ENCODE measurements at places on chromosomes 16 and 17.

DNA sequence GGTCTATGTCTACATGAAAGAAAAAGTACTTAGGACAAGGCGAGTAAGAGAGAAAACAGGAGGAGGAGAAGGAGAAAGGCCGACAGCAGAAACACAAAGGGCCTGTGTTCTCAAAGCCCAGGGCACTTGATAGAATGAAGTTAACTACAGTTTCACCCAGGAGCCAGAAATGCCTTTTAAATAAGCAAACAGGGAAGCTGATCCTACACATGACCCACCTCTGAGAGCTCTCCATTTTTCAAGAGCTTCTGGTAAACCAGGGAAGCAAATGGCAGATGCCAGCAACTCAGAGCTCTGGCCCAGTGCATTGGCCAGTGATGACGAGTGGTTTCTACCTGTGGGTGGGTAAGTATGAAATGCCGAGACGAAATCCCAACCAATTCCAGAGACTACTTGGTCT, 163.4 kb downstream of the ZFHX3 start:
- no peak for DNase-seq

GRCh38 chr17:12727076-12727760, 61.5 kb downstream of the MYOCD start:
- no peak for DNase-seq

GRCh38 chr17:29837531-29837930, 92.5 kb downstream of the SSH2 start:
- DNase-seq = no peak

GRCh38 chr16:81061307-81061640, 15.8 kb downstream of the C16orf46 start:
- no peak for DNase-seq

DNA sequence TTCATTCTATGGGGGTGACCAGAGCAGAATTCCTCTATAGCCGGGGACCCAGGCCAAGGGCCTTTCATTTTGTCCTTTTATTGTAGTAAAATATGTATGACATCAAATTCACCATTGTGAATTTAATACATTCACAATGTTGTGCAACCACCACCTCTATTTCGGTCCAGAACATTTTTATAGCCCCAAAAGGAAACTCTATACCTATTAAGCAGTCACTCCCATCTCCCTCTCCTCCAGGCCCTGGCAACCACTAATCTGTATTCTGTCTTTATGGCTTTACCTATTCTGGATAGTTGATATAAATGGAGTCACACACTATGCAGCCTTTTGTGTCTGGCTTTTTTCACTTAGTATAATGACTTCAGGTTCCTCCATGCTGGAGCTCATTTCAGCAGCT, 9.7 kb upstream of the TNS4 start:
- DNase-seq = no peak

GRCh38 chr16:86455640-86456039, 54.7 kb upstream of the FOXF1 start:
- DNase-seq = no peak

GRCh38 chr17:40618754-40619625, 28.6 kb downstream of the SMARCE1 start:
- no peak for DNase-seq

- peak; percentile 53 for DNase-seq
These were observed at the start of gene TRPV2 for GRCh38 chr17:16415031-16415924. TRPV2 (plus strand) TSS chr17:16415571; CDS start chr17:16417669, 2,098 bp downstream.

GRCh38 chr17:36641877-36642845, 40.8 kb downstream of the MRM1 start:
- no peak for DNase-seq

DNA sequence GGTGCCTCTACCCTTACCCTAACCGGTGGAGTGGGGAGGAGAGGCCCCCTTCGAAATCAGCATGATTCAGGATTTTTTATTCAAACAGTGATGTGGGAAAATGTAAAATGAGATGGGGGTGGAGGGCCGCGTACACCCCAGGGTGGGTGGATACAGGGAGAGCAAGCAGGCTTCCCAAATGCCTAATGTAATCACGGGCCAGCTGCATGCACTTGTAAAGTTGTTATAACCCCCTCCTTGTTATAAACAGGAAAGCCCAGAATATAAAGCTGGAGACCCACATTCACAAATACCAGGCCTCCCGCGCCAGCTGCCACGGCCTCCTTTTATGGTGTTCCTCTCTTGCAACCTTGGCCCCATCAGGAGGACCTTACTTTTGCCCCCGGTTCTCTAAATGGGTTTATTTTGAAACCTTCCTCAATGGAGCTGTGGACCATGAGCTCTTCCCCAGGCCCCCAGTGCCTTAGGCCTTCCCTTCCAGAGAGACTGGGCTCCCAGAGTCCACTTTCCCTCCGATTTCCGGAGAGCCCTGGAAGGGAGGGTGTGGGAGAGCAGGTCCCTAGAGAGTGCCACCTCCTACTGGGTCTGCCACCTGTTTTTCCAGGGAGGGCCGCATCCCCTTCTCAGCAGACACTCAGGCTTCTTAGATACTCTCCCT, 906 bp upstream of the FOXL1 start:
- DNase-seq = no peak

DNA sequence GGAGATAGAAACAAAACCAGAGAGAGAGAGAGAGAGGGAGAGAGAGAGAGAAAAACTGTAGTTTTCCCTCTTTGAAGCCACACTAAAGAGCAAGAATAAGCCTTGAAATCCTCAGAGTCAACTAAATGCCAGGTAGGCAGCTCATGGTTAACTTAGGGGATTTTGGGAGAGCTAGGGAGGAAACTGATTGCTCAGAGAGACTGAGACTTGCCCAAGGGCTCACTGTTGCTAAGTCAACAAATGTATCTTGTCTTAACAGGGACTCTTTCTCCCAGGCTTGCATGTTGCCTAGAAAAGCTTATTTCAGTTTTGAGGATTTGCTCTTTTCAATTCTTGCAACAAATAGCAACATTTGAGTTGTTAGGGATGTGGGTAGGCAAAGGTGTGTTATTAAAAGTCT, 4.5 kb upstream of the SLC5A11 start:
- DNase-seq = no peak

DNA sequence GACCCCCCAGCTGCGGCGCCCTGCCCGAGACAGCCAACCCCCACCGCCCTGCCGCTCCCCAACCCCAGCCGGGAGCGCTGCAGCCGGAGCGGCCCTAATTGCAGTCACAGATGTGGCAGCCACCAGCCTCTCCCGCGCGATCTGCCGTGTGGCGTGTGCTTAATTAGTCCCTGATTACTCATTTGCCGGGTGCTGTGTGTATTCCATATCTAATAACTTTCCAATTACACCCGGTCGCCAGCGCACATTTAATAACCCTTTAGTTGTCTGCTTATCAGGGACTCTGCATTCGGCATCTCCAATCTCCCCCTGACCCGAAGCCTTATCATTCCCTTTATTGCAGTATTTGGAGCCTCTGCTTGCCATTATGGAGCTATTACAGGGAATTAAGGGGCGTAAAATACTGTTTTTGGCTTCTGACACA, 236.7 kb upstream of the CIBAR2 start:
- no peak for DNase-seq

DNA sequence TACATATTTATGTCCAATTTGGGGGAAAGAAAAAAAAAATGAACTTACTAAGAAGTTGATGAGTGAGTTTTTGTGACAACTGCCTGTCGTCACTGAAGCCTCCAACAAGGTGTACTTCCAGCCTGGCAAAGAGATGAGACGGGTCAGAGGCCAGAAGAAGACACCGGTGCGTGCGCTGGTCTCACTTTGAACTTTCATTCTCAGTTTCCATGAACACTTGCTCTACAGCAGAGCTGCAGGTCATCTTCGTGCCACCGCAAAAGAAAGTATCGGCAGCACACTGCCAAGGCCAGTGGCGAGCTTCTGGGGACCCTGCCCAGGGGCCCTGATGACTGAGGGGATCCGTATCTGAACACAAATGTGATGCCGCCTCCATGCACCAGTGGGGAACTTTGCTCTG, 11.6 kb downstream of the NTAN1 start:
- DNase-seq = no peak

- peak; percentile 46 for DNase-seq
These were observed 1.0 kb upstream of the SALL1 start for GRCh38 chr16:51151961-51152663.

DNA sequence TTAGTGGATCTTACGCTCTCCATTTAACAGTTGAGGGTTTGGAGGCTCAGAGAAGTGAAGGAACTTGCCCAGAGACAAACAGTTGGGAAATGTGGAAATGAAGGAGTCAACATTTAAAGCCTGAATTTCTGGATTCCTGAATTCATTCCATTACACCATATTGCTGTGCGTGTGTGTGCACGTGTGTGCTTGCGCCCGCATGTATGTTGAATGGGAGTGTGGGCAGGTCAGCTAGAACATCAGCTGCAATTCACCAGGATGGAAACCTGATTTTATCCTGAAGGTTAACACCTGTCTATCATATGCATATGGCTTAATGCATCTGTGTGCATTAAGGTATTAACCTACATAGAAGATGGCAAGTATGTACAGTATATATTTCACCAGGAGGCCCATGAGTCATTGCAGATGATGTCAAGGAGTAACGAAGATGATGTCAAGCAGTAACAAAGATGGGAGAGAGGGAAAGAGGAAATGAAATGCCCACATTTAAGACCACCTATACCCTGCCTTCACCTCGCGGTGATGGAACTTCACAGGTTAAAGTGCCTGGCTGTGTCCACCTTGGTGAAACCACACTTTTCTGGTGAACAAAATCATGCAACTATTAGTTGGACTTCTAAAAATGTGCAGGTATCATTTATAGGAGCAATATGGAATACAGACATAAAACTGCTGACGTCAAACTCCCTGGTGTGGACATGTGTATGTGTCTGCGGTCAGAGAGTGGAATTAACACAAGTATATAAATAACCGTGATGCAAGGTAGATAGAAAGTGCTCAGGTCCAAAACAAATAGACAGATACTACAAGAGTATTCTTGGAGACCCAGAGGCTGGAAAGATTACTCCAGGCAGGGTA, 832 bp upstream of the ADAP2 start:
- DNase-seq = peak; percentile 56

- DNase-seq = no peak
These were observed 5.3 kb upstream of the POLR3E start for GRCh38 chr16:22291860-22292318.

- DNase-seq = no peak
These were observed 17.5 kb downstream of the UBALD1 start for GRCh38 chr16:4597174-4597573.

GRCh38 chr17:13417381-13417950, 184.3 kb downstream of the HS3ST3A1 start:
- DNase-seq = no peak

DNA sequence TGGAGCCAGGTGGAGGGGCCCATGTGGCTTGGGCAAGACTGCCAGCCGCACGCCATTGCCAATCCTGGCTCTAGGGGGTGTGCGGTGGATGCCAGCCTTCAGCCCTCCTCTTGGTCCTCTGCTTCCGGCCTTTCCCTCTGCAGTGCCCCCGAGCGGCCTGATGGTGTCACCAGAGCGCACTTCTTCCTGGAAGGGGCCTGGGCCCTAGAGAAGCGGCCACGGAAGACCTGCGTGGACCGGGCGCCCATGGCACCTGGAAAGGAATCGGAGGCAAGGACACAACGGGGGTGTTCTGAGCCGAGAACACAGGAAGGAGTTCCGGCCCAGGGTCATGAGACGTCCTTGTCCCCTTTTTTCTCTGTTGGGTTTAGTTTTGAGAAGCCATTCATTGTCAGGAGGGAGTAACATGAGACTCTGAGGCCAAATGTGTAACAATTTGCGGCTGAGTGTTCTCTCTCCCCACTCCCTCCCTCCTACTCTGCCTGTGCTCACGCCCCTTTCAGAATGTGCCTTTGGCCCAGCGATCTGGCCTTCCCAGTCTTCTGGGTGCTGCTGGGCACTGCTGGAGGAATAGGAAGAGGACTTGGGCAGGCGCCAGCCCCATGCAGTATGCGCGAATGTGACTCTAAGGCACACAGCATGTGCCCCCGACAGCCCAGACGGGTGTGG, 92.8 kb downstream of the IRX3 start:
- DNase-seq = peak; percentile 78

- DNase-seq = no peak
These were observed 60.8 kb upstream of the CLEC18A start for GRCh38 chr16:69890114-69890891.

GRCh38 chr17:72205357-72205756, 84.5 kb downstream of the SOX9 start:
- no peak for DNase-seq

- DNase-seq = peak; percentile 73
These were observed 268.7 kb upstream of the SALL1 start for GRCh38 chr16:51419768-51420167.

- no peak for DNase-seq
These were observed 156.3 kb upstream of the ZKSCAN2 start for GRCh38 chr16:25413975-25414374.

- no peak for DNase-seq
These were observed 200.1 kb upstream of the GSE1 start for GRCh38 chr16:85412911-85413520.

DNA sequence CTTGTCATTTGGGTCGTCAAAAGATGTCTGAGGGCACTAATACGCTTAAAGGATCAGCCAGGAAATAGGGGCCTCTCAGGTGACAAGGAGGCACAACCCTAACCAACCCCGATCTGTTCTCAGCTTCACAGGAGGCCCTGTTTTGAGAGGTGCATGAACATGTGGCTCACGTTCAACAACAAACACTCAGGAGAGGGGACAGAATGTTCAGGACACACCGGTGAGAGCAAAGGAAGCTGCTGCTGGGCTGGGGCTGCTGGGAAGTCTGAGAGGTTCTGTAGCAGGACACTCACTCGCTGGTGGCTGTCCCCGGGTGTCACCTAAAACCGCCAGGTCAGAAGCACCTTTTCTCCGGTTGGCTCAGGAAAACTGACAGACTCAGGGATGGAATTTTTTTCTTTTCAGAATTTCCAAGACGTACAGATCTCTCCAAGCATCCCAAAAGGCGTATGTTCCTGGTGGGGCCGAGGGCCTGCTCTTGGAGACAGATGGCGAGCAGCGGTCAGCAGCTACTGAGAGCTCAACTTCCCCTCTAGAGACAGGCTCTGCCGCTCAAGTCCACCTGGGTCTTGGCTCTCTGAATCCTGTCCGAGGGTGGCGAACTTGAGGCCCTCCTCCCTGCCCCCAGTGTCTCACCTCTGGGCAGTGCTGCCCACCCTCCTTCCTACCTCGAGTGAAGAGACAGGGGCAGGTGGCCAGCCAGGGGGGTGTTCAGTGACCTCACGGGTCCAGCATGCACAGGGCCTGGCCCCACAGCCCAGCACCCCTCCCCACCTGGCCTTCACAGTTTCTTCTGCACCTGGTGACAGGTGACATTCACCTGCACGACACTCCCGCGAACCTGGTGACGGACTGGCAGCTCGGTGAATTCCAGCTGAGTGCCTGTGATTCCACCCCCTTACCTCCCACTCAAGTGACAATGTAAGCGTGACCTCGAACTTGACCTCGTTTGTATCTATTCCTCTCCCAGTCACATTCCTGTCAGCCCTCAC, 22.9 kb downstream of the CLUH start:
- no peak for DNase-seq

DNA sequence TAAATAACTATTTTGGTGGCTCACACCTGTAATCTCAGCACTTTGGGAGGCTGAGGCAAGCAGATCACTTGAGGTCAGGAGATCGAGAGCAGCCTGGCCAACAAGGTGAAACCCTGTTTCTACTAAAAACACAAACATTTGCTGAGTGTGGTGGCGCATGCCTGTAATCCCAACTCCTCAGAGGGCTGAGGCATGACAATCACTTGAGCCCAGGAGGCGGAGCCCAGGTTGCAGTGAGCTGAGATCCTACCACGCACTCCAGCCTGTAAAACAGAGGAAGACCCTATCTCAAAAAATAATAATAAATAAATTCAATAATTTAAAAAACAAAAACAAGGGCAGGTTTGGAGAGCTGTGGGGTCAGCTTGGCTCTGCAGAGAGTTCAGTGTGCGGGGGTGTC, 5.7 kb upstream of the SLC4A1 start:
- DNase-seq = no peak

- DNase-seq = peak; percentile 33
These were observed 205.5 kb downstream of the NTN1 start for GRCh38 chr17:9226794-9227135.

GRCh38 chr17:411421-412120, 59.0 kb upstream of the RPH3AL start:
- DNase-seq = no peak

Measured in RPMI8226 (cell line).